ENCODE measurements at places on chromosomes 1 and 21. TPM values are rescaled to one million over a fixed set of nuclear protein-coding genes. Genes with fewer than 3 reads are reported as not detected.

The STYXL2 gene
- not detected for total RNA-seq

The DNALI1 gene
- total RNA-seq: not detected

The RNASEL gene
- total RNA-seq: 2.1 TPM

The PDPN gene
- total RNA-seq: not detected

The ROR1 gene
- total RNA-seq: 8.5 TPM

The CASQ1 gene
- not detected for total RNA-seq

The C1orf35 gene
- 41.6 TPM for total RNA-seq

The RGS5 gene
- total RNA-seq: 1.2 TPM

The DIRAS3 gene
- total RNA-seq: 0.98 TPM

The OVAAL gene
- total RNA-seq: not detected

The TMEM183A gene
- 49.8 TPM for total RNA-seq

The PALMD gene
- 0.11 TPM for total RNA-seq

The CNR2 gene
- not detected for total RNA-seq

The TNFRSF8 gene
- not detected for total RNA-seq

The KANK4 gene
- total RNA-seq: 0.52 TPM

The ASCL5 gene
- 0.27 TPM for total RNA-seq

The HES4 gene
- total RNA-seq: 64.7 TPM

The CD247 gene
- total RNA-seq: 0.42 TPM

The RCSD1 gene
- not detected for total RNA-seq

The IFNAR1 gene
- total RNA-seq: 17.3 TPM

The HPDL gene
- 3.0 TPM for total RNA-seq

The TSPAN1 gene
- 3.6 TPM for total RNA-seq

The TMEM52 gene
- total RNA-seq: 0.82 TPM

The DENND2C gene
- 0.52 TPM for total RNA-seq

The CEP350 gene
- total RNA-seq: 9.2 TPM

The PGLYRP3 gene
- total RNA-seq: not detected

The NAV1 gene
- total RNA-seq: 9.1 TPM

The TNN gene
- total RNA-seq: not detected

The PGD gene
- 1,124 TPM for total RNA-seq

The RNF223 gene
- 0.27 TPM for total RNA-seq

The FCRL2 gene
- not detected for total RNA-seq

The S100A1 gene
- total RNA-seq: 0.96 TPM

The RASAL2 gene
- total RNA-seq: 13.8 TPM

The HSD3B2 gene
- not detected for total RNA-seq

The SLC35D1 gene
- 6.4 TPM for total RNA-seq

The YOD1 gene
- 7.8 TPM for total RNA-seq

The SCAF4 gene
- total RNA-seq: 17.7 TPM

The ANGPTL1 gene
- not detected for total RNA-seq

The ECE1 gene
- 71.9 TPM for total RNA-seq

The BRDT gene
- total RNA-seq: not detected

The SYNC gene
- 13.9 TPM for total RNA-seq

The CLDN19 gene
- not detected for total RNA-seq

The NECTIN4 gene
- 2.9 TPM for total RNA-seq

The CELF3 gene
- not detected for total RNA-seq

The CELA3B gene
- total RNA-seq: not detected

The MARK1 gene
- total RNA-seq: 0.22 TPM

The OPTC gene
- total RNA-seq: not detected

The CASQ2 gene
- not detected for total RNA-seq

The GNPAT gene
- total RNA-seq: 39.3 TPM
